ENCODE measurements at places on chromosomes 7 and 10. TPM values are rescaled to one million over a fixed set of nuclear protein-coding genes. Genes with fewer than 3 reads are reported as not detected.

Gene PDK4
- 11.6 TPM for total RNA-seq

Gene AOAH
- not detected for total RNA-seq

Gene ANXA8L1
- 9.3 TPM for total RNA-seq

Gene LBX1
- total RNA-seq: under 0.01 TPM

Gene OGDHL
- 0.82 TPM for total RNA-seq

Gene VAX1
- total RNA-seq: not detected

Gene SEC23IP
- total RNA-seq: 14.8 TPM
